ENCODE measurements at places on chromosomes 2 and 18. TPM values are rescaled to one million over a fixed set of nuclear protein-coding genes. Genes with fewer than 3 reads are reported as not detected.

Gene ARHGAP28
- 118 TPM for total RNA-seq

DNA sequence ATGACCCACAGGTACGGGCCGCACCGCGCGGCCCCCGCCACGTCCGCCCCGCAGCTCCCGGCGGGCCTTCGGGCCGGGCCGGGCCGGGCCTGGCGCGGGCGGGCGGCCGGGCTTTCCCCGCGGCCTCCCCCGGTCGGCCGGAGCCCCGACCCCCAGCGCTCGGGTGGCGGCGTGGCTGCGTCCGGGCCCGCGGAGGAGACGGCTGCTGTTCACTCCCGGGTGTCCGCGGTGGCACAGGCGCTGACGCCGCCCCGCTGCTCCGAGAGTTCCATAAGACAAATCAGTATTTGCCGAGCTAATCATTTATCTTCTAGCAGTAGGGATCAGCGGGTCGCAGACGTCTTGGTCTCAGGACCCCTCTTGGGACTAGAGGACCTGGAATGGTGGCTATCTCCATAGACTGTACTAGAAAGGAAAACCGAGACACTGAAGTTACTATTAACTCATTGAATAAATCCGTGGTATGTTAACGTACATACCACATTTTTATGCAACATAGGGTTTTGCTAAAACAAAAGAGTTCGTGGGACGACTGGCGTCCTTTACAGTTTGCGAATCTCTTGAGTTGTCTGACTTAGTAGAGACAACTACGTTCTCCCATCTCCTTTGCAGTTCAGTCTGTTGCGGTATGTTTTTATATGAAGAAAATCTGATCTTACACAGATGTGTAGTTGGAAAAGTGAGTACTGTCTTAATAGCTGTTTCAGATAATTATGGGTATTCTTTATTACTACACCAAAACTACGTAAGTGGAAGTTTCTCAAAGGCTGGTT, 500 bp downstream of the LIMS1 start:
- DNase-seq: peak; percentile 56

DNA sequence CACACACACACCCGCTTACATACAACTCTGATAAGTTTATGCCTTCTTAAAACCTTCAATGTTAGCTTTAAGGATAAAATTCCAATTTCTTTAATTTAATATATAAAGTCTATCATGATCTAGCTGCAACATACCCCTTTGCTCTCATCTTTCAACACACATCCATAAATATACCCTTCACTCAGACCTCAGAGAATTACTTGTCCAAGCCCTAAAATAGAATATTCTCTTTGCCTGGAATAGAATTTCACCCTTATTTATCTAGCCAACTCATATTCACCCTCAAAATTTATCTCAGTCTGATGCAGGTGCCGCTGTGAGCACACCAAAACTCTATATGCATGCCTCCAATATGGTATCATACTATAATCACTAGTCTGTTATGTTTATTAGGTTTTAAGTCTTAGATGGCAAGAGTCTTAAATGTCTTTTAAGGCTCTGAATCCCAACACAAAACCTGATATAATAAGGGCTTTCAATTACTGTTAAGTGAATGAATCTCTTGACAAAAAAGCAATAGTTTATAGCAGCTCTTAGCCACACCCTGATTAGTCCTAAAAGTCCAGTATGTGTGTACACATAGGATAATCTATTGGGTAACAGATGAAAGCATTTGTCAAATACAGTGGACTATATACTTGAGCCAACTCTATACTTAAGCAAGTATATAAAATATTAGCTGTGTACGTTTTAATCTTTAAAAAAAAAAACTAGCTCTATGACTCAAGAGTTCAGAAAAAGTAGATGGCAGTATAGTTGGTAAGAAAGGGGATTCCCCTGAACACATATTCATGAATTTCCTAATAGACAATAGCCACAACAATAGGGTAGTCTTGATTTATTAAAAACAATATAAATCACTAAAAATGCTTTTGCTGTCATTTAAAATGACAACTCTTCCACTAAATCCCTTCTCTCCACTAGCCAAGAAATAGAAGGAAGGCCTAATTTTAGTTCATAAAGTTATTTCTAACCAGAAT, 144.5 kb downstream of the EXOC6B start:
- peak; percentile 6 for DNase-seq

DNA sequence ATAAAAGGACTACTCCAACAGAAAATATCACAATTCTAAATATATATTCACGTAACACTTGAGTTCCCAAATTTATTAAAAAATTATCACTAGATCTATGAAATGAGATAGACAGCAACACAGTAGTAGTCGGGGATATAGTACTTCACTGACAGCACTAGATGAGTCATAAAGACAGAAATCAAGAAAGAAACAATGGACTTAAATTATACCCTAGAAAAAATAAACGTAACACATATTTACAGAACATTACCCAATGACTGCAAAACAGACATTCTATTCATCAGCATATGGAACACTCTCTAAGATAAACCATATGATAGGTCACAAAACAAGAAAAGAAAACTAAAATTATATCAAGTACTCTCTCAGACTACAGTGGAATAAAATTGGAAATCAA, 429.4 kb downstream of the MBD2 start:
- DNase-seq: no peak

DNA sequence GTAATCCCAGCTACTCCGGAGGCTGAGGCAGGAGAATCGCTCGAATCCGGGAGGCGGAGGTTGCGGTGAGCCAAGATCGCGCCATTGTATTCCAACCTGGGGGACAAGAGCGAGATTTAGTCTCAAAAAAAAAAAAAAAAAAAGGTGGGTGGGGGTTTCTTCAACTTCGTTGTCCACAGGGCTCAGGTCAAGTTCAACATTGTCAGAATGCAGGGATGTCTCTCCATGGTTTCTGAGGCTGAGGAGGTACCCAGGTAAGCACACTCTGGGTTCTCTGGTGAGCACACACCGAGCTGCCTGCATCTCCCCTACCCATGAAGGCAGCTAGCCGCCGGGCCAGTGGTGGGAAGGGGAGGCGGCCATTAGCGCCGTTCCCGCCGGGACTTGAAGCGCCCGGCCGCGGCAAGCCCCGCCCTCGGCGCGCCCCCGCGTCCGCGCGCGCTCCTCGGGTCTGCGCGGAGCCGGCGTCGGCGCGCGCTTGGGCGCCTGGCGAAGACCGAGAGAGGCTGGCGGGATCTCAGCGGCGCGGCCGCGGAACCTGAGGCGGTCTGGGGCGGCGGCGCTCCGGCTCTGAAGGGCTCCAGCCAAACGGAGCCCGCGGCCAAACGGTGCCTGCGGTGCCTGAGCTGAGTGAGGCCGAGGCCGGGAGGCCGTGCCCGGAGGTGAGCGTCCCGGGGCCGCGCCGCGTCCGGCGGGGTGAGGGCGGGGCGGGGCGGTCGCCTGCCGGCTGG, at the start of gene UBXN2A:
TSS of gene UBXN2A (plus strand) at position 477 of the 731 bp plus-strand sequence. CDS start 17,852 bp downstream, outside the sequence.
- peak; percentile 75 for DNase-seq

DNA sequence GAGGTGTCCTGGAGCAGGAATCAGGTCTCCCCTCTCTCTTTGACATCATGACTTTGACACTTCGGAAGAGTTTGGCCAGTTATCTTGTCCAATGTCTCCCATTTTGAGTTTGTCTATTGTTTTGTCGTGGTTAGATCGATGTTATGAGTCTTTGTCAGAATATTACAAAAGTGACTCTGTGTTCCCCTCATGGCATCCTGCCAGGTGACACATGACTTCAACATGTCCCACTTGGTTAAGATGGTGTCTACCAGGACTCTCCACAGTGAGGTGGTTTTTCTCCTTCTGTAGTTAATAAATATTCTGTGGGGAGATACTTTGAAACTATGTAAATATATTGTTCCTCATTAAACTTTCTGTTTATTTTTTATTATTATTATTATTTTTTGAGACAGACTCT, 76.6 kb upstream of the BZW1 start:
- no peak for DNase-seq

Gene PSD4
- total RNA-seq: 18.7 TPM

Gene HOXD11
- not detected for total RNA-seq
